ENCODE measurements at places on chromosomes 13 and 19. TPM values are rescaled to one million over a fixed set of nuclear protein-coding genes. Genes with fewer than 3 reads are reported as not detected.

The WDR88 gene
- not detected for total RNA-seq

The SIGLEC9 gene
- not detected for total RNA-seq

The SHISA2 gene
- 1.6 TPM for total RNA-seq

The KMT5C gene
- total RNA-seq = 5.6 TPM

The PRR20C gene
- total RNA-seq = not detected

The TNFRSF19 gene
- 7.5 TPM for total RNA-seq

The PSG7 gene
- not detected for total RNA-seq

The TRIP10 gene
- total RNA-seq = 52.0 TPM

The CPAMD8 gene
- total RNA-seq = 1.7 TPM

The TUBA3C gene
- total RNA-seq = not detected
